Bronchial epithelial cell (primary cell): ENCODE measurements at places on chromosomes 2 and 18.

GRCh38 chr2:160205505-160205904, 5.4 kb upstream of the ITGB6 start:
- DNase-seq = peak; percentile 100

- no peak for DNase-seq
These were observed 255.1 kb upstream of the ETAA1 start for GRCh38 chr2:67142071-67142470.

- DNase-seq = no peak
These were observed 131.2 kb downstream of the TRIB2 start for GRCh38 chr2:12847694-12848575.

DNA sequence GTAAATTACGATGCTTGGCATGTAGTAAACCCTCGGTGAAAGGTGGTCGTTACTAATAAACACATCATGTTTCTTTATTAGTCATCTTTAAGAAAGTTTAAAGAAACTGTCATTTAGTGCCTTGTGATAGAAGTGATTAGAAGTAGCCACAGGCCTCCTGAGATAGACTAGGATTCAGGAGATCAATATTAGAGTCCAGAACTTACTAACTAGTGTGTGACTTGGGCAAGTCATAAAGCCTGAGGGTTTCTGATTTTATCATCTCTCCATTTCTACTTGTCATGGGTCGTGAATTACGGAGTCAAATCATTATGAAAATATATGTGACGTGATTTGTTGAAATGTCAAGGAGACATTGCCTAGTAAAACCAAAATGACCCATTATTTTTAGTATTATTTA, 6.7 kb downstream of the RPE start:
- no peak for DNase-seq

DNA sequence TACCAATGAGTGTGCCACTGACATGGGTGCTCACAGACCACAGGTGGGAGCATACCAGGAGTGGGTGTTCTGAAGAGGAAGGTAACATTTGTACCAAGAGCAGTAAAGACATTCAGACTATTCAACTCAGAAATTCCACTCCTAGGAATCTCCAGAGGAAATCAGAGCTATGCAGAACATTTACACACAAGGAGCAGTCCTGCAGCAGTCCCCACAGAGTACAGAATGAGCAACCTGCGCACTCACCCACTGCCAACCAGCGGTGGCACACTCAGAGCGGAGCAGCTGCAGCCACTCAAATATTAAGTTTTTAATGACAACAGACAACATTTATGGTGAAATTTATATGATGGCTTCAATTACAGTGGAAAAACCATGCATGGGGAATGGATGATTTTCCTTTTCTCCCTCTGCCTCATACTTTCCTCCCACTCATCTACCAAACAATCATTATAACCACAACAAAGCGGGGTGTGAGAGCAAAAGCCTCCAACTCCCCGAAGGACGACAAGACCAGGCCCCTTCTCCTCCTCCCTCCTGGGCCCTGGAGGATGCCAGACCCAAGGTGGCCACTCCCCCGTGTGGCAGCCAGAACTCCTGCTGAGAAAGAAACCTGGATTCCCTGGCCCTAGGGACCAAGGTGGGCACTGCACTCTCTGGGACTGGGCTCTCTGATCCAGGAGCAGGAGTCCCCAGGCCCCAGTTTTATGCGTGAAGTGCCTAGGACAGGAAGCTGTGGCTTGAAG, 5.4 kb downstream of the HS6ST1 start:
- peak; percentile 37 for DNase-seq

DNA sequence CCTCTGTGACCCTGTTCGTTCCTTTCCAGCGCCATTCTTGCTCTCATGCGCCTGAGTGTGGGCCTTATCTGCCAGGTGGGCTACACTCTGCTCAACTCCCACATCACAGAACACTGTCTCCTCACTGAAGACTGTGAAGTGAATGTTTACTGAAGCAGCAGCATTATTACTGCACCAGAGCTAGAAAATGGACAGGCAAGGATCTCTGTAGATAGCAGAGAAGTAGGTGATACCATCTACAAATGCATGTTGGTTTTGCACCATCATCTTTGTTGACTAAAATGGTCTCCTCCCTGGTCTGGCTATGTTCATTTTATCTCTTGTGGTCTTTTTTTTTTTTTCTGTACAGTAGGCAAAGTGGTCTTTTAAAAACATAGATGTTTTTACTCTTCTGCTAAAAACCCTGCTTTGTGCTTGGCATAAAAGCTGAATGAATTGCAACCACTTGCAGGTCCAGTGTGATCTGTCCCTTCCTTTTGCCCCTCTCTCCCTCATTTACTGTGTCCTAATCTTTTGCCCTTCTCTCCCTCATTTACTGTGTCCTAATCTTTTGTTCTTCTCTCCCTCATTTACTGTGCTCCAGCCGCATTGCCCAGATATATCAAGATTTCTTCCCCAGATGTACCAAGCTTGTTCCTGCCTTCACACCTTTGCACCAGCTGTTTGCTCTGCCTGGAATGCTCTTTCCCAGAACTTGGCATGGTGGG, 35.4 kb downstream of the BABAM2 start:
- no peak for DNase-seq

DNA sequence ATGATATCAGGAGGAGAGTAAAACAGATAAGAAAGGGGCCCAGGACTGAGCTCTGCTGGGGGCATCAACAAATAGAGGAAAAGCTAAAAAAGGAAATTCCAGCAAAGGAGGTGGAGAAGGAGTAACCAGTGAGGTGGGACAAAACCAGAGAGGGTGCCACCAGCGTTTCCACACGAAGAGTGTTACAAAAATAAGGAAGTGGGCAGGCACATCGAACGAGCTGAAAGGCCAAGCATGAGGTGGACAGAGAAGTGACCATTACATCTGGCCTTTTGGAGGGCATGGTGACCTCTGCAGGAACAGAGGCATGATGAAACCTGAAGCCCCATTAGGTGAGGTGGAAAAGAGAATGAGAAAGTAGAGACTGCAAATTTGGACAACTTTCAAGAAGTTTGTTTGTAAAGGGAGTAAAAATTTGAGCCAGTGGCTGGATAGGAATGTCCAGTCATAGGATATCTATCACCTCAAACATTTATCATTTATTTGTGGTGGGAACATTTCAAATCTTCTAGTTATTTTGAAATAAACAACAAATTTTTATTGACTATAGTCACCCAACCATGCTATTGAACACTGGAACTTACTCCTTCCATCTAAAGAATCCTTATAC, 18.4 kb upstream of the VIT start:
- no peak for DNase-seq

DNA sequence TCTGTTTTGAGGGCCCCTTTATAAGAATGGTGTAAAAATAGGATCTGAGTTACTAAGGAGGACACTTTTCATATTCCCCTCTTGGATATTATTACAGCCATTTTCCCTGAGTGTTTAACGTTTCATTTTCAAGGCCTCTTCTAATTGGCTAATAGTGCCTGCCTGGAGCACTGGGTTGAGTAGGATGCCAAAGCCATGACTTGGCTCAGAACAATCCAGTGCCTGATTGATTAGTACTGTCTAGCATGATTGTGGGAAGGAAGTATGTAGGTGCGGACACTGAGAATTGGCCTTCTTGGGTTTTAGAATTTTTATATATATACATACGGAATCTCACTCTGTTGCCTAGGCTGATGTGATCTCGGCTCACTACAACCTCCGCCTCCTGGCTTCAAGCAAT, 66.1 kb downstream of the NAB1 start:
- DNase-seq = peak; percentile 39

- DNase-seq = peak; percentile 44
These were observed 207.1 kb upstream of the SLC14A2 start for GRCh38 chr18:45408218-45408617.

- peak; percentile 21 for DNase-seq
These were observed 774 bp upstream of the FZD7 start for GRCh38 chr2:202032846-202033316.

- peak; percentile 68 for DNase-seq
These were observed at the start of gene NCKAP5 for GRCh38 chr2:133568172-133568571. NCKAP5 (minus strand) TSS chr2:133568463; CDS start chr2:133517526, 50,937 bp downstream.

DNA sequence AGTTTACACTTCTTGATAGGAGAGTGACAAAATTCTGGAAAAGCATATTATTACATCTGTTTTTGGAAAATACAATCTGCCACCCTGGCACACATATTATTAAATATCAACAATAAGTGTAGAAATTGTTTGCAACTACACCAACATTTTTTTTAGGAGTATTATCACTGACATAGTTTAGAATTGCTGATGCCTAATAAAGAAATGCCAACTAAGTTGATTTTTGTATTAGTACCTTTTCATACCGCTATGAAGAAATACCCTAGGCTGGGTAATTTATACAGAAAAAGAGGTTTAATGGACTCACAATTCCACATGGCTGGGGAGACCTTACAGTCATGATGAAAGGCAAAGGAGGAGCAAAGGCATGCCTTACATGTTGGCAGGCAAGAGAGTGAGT, 35.9 kb upstream of the TFPI start:
- no peak for DNase-seq

GRCh38 chr2:108215794-108216211, 24.0 kb upstream of the SULT1C3 start:
- DNase-seq = peak; percentile 72

DNA sequence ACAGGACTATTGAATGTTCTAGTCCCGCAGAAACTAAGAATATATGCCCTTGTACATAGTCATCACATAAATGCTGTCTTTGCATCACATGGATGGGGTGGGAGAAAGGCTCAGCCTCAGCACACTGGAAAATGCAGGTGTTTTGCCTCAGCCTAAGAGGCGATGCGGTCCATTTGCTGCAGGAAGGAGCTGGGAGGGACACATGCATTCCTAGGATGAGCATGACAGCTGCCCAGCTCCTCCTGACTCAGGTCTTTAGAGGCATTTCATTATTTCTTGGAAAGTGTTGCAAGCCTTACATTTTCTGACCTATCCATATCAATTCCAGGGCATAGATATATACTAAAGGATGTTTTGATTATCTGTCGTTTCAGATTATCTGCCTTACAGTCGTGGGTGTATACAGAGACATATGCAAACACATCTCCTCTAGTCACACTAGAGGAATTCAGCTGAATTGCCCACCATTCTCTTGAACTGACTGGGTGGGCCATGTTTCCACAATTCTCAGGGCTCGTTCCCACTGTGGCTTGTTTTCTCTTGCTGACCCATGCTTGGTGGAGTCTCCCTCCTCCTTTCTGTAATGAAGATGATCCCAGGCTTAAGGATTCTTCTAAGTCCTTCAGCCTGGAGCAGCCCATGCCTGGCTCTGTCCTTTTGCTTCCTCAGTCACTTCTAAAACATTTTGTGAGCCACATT, 156.9 kb downstream of the SETBP1 start:
- no peak for DNase-seq

DNA sequence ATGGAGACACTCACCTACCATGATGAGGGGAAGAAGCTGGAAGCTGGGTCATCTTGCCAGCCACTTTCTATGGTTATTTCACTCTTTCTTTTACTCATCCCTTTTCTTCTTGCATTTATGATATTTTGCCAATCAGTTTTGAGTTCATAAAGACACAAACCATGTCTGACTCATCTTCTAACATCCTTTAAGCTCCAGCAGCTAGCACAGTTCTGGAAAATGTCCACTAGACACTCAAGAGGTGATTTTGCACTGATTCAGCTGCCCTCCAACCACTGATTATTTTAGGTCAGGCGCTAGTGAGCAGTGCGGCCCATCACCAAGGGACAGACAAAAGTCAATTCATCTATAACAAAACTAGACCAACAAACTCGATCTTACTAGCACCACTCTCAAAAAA, 537.1 kb upstream of the ID2 start:
- no peak for DNase-seq

GRCh38 chr2:240214790-240215675, 74.6 kb upstream of the OTOS start:
- DNase-seq = no peak

DNA sequence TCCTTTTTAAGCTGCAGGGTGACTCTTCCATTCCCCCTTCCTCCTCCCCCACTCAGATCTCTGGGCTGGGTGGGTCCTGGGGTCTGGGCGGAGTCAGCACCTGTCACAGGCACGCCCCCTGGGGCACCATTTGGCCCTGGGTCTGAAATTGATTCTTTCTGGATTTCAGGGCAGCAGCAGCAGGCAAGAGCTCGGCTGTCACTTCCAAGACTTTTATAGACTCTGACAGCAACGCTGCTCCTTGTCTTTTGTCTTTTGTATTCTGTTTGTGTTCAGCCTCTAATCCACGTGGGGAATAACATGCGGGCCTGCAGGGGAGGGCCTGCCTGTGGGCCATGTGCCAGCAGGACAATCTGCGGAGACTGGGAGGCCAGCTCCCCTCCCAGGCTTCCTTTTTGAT, 3.9 kb downstream of the BOD1L2 start:
- no peak for DNase-seq

DNA sequence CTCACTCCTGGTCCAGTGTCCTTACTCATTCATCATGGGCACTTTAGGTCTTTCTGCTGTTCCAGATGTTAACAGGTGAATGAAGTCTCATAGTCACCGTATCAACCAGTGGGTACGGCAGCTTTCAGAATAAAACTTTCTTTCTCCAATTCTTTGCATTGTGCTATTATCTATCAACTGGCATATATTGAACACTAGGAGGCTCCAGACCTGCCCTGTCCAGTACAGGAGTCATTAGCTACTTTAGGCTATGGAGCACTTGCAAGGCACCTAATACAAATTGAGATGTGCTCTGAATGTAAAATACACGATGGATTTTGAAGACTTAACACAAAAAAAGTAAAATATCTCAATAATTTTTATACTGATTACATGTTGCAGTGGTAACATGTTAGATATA, 43.2 kb upstream of the NEB start:
- DNase-seq = no peak

DNA sequence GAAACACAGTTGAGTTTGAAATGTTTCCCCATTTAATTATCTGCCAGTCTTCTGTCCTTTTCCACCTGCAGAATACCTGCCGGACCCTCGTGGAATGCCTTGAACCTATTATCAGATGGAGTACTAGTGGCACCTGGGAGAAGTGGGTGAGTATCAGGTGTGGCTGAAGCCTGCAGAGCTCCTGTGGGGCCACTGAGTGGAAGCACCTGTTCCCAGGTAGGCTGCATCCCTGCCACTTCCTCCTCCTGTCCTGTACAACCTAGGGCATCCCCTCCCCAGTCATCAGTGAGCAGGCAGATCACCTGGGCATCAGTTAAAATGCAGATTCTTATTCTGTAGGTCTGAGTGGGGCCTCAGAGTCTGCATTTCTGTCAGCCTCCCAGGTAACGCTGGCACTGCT, 80.8 kb upstream of the BZW1 start:
- no peak for DNase-seq

DNA sequence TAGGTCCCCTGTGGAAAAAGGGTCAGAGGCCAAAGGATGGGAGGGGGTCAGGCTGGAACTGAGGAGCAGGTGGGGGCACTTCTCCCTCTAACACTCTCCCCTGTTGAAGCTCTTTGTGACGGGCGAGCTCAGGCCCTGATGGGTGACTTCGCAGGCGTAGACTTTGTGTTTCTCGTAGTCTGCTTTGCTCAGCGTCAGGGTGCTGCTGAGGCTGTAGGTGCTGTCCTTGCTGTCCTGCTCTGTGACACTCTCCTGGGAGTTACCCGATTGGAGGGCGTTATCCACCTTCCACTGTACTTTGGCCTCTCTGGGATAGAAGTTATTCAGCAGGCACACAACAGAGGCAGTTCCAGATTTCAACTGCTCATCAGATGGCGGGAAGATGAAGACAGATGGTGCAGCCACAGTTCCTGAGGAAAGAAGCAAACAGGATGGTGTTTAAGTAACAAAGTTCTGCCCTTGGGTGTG, 165.8 kb downstream of the RPIA start:
- DNase-seq = no peak

GRCh38 chr2:166519391-166519962, 25.4 kb upstream of the SCN7A start:
- DNase-seq = no peak
